ENCODE measurements at places on chromosomes 1 and 21.
A peak's percentile ranks its signal among the peaks of the same experiment; 100 is the strongest.

DNA sequence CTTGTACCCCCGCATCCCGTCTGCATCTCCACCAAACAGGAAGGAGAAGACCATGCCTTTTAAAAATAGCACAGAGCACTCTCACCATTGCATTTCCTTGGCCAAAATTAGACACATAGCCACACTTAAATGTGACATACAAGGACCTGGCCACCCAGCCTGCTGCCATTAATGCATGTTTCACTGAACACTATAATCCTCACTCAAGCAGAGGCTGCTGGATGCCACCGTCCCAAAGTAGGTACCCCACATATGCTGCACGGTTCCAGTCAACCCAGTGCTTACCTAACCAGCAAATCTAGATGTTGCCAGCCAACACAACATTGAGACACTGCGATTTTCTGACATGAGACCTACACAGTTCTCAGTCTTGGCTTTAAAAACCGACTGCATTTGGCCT is 107.7 kb downstream of the ADSS2 start:
- no peak for DNase-seq

- peak; percentile 85 for DNase-seq
Observed at GRCh38 chr1:67564193-67564592, 120.8 kb upstream of the GADD45A start.

- DNase-seq = no peak
Observed at GRCh38 chr1:24932725-24933294, 2.7 kb upstream of the RUNX3 start.

DNA sequence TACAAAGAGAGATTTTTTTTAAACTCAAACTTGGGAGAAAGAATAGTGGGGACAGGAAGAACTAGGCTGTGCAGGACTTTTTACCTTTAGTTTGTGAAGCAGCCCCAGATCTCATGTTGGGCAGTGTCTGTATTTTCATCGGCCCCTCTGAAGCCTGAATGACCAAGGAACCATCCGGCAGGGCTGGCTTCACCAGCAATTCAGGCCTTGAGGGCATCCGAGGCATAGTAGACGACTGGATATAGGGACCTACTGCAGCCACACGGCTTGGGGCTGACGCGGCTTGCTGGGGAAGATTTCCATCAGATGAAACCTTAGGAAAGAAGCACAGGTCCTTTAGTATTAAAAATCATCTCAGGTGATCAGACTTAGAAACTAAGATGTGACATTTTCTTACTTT is 43.7 kb downstream of the TP53BP2 start:
- no peak for DNase-seq

DNA sequence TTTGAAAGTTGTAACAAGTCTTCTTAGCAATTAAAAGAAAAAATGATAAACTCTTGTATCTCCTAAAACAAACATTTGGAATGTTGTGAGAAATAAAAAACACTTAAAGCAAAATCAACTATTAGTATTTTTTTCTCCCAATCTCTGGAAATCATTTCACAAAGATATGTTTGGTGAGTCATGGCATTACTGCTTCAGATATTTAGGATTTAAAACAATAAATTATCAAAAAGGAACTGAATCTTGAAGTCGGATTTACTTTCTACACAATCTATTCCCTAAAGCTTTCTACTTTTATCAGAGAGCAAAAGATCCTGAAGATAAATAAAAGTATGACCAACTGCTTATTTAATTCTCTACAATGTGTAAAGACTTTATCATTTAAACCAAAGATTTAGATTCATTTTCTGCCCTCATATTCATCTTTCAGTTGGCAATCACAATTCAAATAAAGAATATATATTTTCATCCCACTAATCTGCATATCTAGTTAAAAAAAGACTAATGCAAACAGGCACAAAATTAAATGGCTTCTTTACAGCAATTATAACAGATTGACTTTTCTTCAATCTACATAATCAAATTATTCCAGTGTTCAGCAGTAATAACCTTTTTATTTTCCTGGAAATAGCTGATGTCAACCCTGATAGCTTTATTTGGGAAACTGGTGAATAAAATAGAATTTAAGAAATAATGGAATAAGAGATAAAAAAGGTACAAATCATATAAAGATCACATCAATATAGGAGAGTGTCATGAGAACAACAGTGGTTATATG is 230.0 kb downstream of the COP1 start:
- no peak for DNase-seq

- DNase-seq = no peak
Observed at GRCh38 chr1:12201352-12202189, 28.3 kb upstream of the VPS13D start.

DNA sequence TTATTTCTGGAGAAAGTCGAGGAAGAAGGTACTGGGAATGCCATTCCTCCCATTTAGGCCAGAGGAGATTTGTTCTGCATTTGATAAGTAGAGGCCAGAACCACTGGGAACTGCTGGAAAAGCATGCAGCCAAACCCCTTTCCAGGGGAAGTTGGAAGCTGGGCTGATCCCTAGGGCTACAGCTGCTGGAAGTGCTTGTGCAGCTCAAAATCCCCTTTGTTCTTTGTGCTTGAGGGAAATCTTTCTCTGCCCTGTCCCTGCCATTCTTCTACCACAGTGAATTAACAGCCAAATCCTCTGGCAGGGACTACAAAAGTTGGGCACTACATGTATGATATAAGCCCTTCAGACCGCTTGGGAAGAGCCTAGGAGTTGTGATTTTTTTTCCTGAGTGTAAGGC is 734.1 kb downstream of the LRRIQ3 start:
- DNase-seq = no peak

- peak; percentile 44 for DNase-seq
Observed at GRCh38 chr21:32329776-32330175, 31.1 kb downstream of the MRAP start.

- DNase-seq = peak; percentile 19
Observed at GRCh38 chr1:92329347-92330129, 30.7 kb downstream of the RPAP2 start.

DNA sequence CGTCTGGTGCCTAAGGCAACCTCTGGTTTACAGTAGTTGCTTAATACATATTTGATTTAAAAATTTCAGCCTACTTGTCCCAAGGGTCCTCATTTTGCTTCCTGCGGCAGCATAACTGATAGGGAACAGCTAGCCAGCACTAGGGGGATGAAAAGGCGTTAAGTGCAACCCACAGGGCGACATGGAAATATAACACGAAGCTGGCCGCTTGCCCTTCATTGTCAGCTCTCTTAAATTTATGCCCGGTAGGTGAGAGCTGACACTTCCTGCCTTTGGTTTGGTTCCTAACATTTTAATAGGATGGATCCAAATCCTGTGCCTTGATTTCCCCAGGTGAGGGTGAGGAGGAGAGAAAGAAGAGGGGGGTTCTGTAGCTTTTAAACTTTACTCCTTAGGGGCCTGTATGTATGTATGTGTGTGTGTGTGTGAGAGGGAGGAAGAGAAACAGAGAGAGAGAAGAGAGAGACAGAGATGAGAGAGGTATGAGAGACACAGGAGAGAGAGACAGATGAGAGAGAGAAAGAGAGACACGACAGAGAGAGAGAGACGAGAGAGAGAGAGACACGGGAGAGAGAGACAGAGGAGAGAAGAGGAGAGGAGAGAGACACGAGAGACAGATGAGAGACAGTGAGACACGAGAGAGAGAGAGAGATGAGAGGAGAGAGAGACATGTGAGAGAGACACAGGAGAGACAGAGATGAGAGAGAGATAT is 938 bp upstream of the ACTN2 start:
- DNase-seq = no peak
